ENCODE measurements at places on chromosomes 3 and 15. TPM values are rescaled to one million over a fixed set of nuclear protein-coding genes. Genes with fewer than 3 reads are reported as not detected.

DNA sequence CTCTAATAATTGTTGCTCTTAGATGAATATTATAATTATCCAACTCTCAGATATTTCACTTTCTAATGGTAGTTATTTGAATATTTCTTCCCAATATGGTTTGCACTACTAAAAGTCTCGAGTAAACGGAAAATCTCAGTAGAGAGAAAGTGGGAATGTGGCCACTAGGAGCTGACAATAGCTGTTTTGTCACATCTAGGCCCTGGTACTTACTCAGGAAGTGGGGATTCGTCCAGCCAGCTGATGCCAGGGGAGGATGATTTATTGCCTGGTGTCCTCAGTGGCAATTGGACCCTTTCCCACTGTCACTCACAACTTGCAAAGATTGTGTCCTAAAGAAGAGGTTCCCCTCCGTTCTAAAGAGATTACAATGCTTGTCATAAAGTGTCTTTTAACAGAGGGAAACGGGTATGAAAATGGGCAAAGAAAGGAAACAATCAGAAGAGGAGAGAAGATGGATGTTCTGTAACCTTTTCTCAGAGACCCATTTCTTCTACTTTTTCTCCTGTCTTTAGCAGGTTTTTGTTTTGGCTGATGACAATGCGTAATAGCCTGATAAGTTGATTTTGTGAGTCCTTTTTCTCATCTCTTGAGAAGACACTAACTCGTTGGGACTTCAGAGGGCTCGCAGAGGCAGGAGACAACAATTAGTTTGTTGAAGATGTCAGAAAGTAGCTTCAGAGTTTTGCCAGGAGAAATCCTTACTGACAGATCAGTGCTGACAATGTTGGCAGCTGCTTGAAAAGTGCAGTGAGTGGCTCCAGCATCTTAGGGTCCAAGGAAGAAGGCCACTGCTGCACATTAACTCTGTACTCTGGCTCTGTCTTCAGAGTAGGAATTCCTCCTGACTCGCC, 320.6 kb downstream of the MECOM start:
- peaks cover 4% of the 10 kb centered on the region for H3K4me1 ChIP-seq
- no peak for DNase-seq
- H3K36me3 ChIP-seq = no peaks in the 10 kb centered on the region
- H3K4me3 ChIP-seq = no peak overlapping the region

GRCh38 chr3:127044996-127045395, 62.1 kb downstream of the PLXNA1 start:
- no peaks in the 10 kb centered on the region for H3K36me3 ChIP-seq
- no peak for DNase-seq
- no peak overlapping the region for H3K27ac ChIP-seq
- H3K27me3 ChIP-seq = no peaks in the 10 kb centered on the region
- H3K4me1 ChIP-seq = no peaks in the 10 kb centered on the region
- no peak overlapping the region for H3K4me3 ChIP-seq

GRCh38 chr3:54572197-54572895, 355.5 kb downstream of the LRTM1 start:
- H3K27ac ChIP-seq = no peak overlapping the region
- DNase-seq = no peak
- H3K4me3 ChIP-seq = no peak overlapping the region
- no peaks in the 10 kb centered on the region for H3K27me3 ChIP-seq

GRCh38 chr15:47551079-47551478, 166.2 kb upstream of the SEMA6D start:
- H3K27ac ChIP-seq = no peak overlapping the region
- no peaks in the 10 kb centered on the region for H3K4me1 ChIP-seq
- no peak for DNase-seq
- no peaks in the 10 kb centered on the region for H3K27me3 ChIP-seq

GRCh38 chr3:5012367-5012766, 33.1 kb downstream of the BHLHE40 start:
- peaks cover 20% of the 10 kb centered on the region for H3K4me1 ChIP-seq
- no peaks in the 10 kb centered on the region for H3K27me3 ChIP-seq
- H3K36me3 ChIP-seq = no peaks in the 10 kb centered on the region
- DNase-seq = no peak

DNA sequence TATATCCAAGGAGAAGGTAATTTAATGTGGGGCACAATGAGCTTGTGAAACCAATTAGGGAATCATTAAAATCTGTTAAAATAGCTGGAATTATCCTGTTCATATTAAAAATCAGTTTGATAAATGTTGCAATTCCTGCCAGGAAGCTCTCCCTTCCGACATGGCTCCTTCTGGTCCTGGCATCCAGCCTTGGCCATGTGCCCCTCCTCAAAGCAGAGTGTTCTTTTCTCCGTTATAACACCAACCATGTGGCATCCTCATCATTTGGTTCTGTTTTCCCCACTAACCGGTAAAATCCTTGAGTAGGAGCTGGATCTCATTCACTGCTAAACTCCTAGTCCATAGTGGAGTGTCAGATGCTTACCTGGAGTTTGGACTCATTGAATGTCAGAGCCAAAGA, 127.2 kb downstream of the ARNT2 start:
- DNase-seq = no peak
- H3K4me1 ChIP-seq = no peaks in the 10 kb centered on the region
- no peaks in the 10 kb centered on the region for H3K27me3 ChIP-seq

DNA sequence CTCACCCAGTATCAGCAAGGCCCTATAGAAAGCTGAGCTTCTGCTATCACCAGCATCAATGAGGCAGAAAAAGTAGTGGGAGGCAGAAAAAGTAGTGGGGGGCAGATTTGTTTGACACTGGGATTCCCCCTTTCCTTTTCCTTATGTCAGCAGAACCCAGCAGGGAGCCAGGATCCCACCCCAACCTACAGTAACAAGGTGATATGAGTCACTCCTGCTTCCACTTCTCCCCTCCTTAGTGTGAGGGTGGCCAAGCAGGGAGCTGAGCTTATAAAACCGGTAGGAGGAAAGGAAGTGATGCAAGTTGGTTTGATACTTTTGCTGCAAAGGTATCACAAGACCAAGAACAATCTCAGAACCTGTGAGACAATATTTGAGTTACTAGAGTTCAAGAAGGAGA, 128.7 kb downstream of the SCAPER start:
- H3K36me3 ChIP-seq = no peaks in the 10 kb centered on the region
- H3K27me3 ChIP-seq = no peaks in the 10 kb centered on the region
- no peak overlapping the region for H3K27ac ChIP-seq
- no peak for DNase-seq

- DNase-seq = no peak
- H3K4me1 ChIP-seq = no peaks in the 10 kb centered on the region
- H3K27ac ChIP-seq = no peak overlapping the region
- no peak overlapping the region for H3K4me3 ChIP-seq
Observed at GRCh38 chr3:31341130-31341529, 191.6 kb upstream of the STT3B start.

DNA sequence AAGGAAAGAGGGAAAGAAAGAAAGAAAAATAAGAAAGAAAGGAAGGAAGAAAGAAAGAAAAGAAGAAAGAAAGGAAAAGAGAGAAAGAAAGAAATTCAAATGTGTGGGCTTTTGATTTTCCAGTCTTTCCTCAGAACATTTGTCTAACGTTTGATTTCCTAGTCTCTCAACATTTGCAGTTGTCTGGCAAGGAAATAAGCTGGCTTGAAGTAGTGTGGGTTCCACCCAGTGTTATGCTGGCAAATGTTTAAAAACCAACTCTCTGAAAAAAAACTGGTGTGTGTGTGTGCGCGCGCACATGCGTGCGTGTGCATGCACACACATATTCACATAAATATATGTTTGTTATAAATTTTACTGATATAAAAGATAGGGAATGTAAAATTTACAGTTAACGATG, 54.6 kb upstream of the C3orf49 start:
- no peak overlapping the region for H3K27ac ChIP-seq
- DNase-seq = no peak
- H3K4me3 ChIP-seq = no peak overlapping the region
- peaks cover 15% of the 10 kb centered on the region for H3K4me1 ChIP-seq

Gene FSTL1
- total RNA-seq = 91.6 TPM

Gene TRH
- not detected for total RNA-seq
